Dermis blood vessel endothelial cell (primary cell): ENCODE measurements at places on chromosomes 1 and 21. TPM values are rescaled to one million over a fixed set of nuclear protein-coding genes. Genes with fewer than 3 reads are reported as not detected.

Gene C4BPA
- total RNA-seq = under 0.01 TPM in 1 of 2 replicates, not detected in the other

Gene CENPF
- 22.3 and 123 TPM in 2 replicates for total RNA-seq

Gene HOOK1
- 0.14 and 1.0 TPM in 2 replicates for total RNA-seq

Gene NPPA
- total RNA-seq = not detected in 2 replicates

Gene ANGPTL3
- not detected in 2 replicates for total RNA-seq

Gene PCBP3
- 0.14 TPM in 1 of 2 replicates, not detected in the other for total RNA-seq

Gene KCNN3
- total RNA-seq = 1.7 and 3.6 TPM in 2 replicates

Gene S100A5
- not detected in 2 replicates for total RNA-seq

Gene TTC4
- total RNA-seq = 21.3 and 21.8 TPM in 2 replicates

Gene HPDL
- total RNA-seq = 0.85 and 4.6 TPM in 2 replicates

Gene TSNAX
- total RNA-seq = 38.0 and 42.4 TPM in 2 replicates

Gene SETDB1
- 38.1 and 45.3 TPM in 2 replicates for total RNA-seq

Gene CD247
- total RNA-seq = 0.09 TPM in 1 of 2 replicates, not detected in the other

Gene BTBD8
- total RNA-seq = 2.7 and 6.1 TPM in 2 replicates

Gene DYRK3
- total RNA-seq = 11.4 and 12.6 TPM in 2 replicates

Gene DNAJC28
- total RNA-seq = 1.9 and 2.6 TPM in 2 replicates

Gene BEND5
- total RNA-seq = 0.17 and 0.47 TPM in 2 replicates

Gene ANKRD34A
- total RNA-seq = under 0.01 TPM in 2 replicates

Gene PDPN
- total RNA-seq = 65.0 and 88.5 TPM in 2 replicates

Gene BMP8A
- total RNA-seq = 0.14 and 0.17 TPM in 2 replicates

Gene SLAMF9
- not detected in 2 replicates for total RNA-seq

Gene GRIK3
- total RNA-seq = not detected in 2 replicates

Gene LEFTY2
- total RNA-seq = under 0.01 TPM in 1 of 2 replicates, not detected in the other

Gene UBXN10
- 0.05 TPM in 1 of 2 replicates, not detected in the other for total RNA-seq

Gene FCRL5
- total RNA-seq = not detected in 2 replicates

Gene DIO1
- not detected in 2 replicates for total RNA-seq

Gene TMPRSS2
- total RNA-seq = not detected in 2 replicates

Gene LYPD8
- 0.17 and 0.23 TPM in 2 replicates for total RNA-seq

Gene PDC
- not detected in 2 replicates for total RNA-seq

Gene TMOD4
- total RNA-seq = 0.56 TPM in 1 of 2 replicates, not detected in the other

Gene PLXNA2
- 54.8 and 95.8 TPM in 2 replicates for total RNA-seq

Gene SPRR1B
- not detected in 2 replicates for total RNA-seq

Gene TLCD4
- 0.09 and 0.34 TPM in 2 replicates for total RNA-seq

Gene THEMIS2
- 21.8 and 27.9 TPM in 2 replicates for total RNA-seq

Gene OR2L13
- not detected in 2 replicates for total RNA-seq

Gene MNDA
- not detected in 2 replicates for total RNA-seq

Gene BATF3
- total RNA-seq = 1.7 and 2.4 TPM in 2 replicates

Gene SPAG17
- total RNA-seq = 0.51 TPM in 1 of 2 replicates, not detected in the other

Gene RAB3B
- 1.0 and 5.4 TPM in 2 replicates for total RNA-seq

Gene PLA2G2F
- not detected in 2 replicates for total RNA-seq

Gene OR10Z1
- not detected in 2 replicates for total RNA-seq

Gene FAM177B
- total RNA-seq = not detected in 2 replicates

Gene LRRC38
- total RNA-seq = 0.09 and 0.17 TPM in 2 replicates

Gene ABCD3
- total RNA-seq = 36.9 and 53.0 TPM in 2 replicates

Gene RCC1
- total RNA-seq = 54.5 and 99.4 TPM in 2 replicates

Gene PTPN7
- 0.09 and 0.68 TPM in 2 replicates for total RNA-seq

Gene RPF1
- total RNA-seq = 32.7 and 36.2 TPM in 2 replicates

Gene RNU1-4
- total RNA-seq = under 0.01 TPM in 2 replicates

Gene TENT5C
- total RNA-seq = 0.51 and 0.98 TPM in 2 replicates

Gene DVL1
- total RNA-seq = 43.5 and 54.6 TPM in 2 replicates

Gene PLCH2
- under 0.01 and 0.09 TPM in 2 replicates for total RNA-seq

Gene AIRE
- not detected in 2 replicates for total RNA-seq

Gene CFHR5
- total RNA-seq = not detected in 2 replicates

Gene BARHL2
- not detected in 2 replicates for total RNA-seq

Gene CD2
- total RNA-seq = not detected in 2 replicates
